ENCODE measurements at places on chromosomes 2 and 18.

DNA sequence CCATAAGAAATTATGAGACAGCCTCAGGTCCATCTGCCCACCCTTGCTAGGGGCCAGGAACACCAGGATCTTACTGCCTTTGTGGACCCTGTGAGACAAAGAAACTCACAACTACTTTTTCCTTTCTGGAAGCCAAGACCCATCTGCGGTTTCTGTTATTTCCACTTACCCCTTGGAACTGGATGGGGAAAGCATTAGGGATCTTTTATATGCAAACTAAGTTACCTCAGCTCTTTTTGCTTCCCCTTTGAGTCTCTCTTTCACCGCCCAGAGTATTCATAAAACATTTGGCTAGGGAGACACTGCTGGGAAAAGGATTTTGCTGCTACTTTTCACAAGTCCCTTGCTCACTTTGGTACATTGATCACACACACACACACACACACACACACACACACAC is 95.7 kb downstream of the ZNF385B start:
- no peak for DNase-seq

GRCh38 chr18:42801706-42802105 is 313.8 kb downstream of the RIT2 start:
- DNase-seq: peak; percentile 26

GRCh38 chr2:230520061-230520874 is 104.3 kb downstream of the SP100 start:
- no peak for DNase-seq

- no peak for DNase-seq
These were observed 436.2 kb upstream of the NXPH2 start for GRCh38 chr2:139216435-139216834.

GRCh38 chr2:101972621-101973434 is 18.9 kb upstream of the IL1R2 start:
- DNase-seq: peak; percentile 94

DNA sequence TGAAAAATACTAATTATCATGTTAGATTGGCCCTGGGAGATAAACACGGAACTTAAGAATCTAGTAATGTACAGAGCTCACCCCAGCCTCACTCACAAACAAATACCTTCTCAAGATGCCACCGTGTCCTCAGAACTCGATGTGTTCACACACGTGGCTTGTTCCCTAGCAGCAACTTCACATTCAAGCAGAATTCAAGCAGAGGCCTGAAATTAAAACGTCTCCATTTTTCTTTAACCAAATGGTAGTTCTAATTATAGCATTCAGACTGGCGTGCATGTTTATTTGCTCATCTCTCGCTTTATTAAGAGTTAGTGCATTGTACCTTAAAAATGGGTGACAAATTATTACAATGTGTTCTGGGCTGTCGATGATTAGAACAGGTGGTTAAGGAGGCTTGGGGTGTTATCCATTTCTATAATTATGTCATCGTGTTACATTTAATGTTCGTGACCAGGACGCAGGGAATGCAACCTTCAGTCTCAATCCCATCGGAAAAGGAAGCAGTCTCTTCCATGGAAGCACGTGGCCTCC is 57.3 kb upstream of the SLC66A3 start:
- no peak for DNase-seq

DNA sequence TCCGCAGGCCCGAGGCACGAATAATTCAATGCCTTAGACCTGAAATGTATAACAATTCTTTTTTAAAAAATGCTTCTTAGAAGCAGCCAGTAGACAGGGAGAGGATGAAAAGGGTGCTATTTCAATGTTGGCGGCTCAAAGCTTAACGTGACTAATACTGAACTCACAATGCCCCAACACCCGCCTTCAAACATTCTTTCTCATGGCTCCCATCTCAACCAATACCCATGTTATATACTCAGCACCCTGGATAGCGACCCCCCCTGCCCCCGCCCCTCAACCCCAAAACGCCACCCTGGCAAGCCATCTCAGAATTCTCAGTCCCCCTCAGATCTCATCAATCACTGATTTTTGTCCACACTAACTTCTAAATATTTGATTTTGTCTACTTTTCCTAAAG is 4.4 kb downstream of the FBXO41 start:
- DNase-seq: no peak

GRCh38 chr2:111121028-111121827 is 514 bp downstream of the BCL2L11 start:
- DNase-seq: no peak

DNA sequence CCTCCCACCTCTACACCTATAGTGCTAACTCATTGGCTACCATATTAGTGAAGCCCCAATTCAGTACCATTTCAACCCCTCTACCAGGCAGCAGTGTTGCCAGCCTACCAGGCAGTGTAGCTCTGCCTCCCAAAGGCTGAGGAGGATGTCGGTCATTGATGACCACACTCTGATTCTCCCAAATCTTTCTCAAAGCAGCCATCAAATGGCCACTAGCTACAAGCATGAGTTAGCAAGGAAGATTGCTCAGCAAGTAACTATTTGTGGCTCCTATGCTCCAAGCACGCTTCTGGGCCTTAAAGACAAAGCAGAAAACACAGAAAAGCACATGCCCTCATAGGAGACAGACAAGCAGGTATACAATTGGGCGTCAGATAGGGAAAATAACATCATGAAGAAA is 42.7 kb upstream of the AFF3 start:
- no peak for DNase-seq

DNA sequence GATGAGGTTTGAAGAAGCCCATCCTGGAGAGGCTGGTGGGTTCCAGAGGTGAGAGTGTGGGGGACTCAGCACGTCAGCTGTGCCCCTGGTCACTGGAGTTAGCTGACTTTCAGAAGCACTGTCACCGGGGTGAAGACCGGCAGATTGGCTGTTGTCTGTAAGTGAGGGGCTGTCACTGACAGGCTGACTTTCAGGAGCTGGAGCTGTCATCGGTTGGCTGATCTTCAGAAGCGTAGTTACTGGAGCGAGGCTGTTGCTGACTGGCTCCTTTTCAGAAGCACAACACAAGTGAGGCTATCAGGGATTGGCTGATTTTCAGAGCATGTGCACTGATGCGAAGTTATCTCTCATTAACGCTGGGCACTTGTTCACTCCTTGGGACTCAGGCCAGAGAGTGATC is 738.4 kb upstream of the ID2 start:
- DNase-seq: no peak

DNA sequence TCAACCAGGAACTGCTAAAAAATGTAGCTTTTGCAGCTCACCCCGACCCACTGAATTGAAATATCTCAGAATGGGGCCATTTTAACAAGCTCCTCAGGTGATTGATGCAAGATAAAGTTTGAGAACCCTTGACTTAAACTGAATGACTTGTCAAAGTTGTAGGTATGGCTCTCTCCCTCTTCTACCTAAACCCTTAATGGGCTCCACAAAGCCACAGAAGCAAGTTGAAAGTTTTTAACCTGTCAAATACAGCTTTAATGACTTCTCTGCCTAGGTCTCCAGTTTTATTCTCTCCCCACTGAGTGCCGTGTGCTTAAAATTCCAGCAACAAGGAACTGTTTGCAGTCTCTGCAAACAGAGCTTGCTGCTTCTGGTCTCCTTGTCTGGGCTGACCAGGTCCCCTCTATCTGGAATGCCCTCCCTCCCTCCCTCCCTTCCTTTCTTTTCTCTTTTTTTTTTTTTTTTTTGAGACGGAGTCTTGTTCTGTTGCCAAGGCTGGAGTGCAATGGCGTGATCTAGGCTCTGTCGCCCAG is 19.7 kb upstream of the RNF125 start:
- DNase-seq: no peak

- peak; percentile 46 for DNase-seq
These were observed 127.7 kb downstream of the DOK6 start for GRCh38 chr18:69528435-69528834.

DNA sequence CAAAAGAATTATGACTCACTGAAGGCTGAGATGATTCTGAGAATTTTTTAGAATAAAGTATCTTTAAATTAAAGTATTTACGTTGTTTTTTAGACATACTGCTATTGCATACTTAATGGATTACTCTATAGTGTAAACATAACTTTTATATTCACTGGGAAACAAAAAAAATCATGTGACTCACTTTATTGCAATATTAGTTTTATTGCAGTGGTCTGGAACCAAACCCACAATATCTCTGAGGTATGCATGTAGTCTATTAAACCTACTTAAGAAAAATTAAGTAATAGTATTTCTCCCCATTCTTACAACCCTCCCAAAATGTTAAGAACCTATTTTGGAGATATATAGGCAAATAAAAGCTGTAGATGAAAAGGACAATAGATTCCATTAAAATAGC is 142.9 kb upstream of the ZNF521 start:
- DNase-seq: peak; percentile 8

Measured in fibroblast of skin of scalp (primary cell).